PC-3 (cell line): ENCODE measurements at places on chromosomes 4 and X. TPM values are rescaled to one million over a fixed set of nuclear protein-coding genes. Genes with fewer than 3 reads are reported as not detected.

Gene ARFIP1
- total RNA-seq, result 23.5 and 28.1 TPM in 2 replicates

Gene ODAPH
- total RNA-seq, result not detected in 2 replicates

Gene TEX13B
- not detected in 2 replicates for total RNA-seq

Gene ALB
- total RNA-seq, result 0.22 TPM in 1 of 2 replicates, not detected in the other

Gene UBE2A
- 36.7 and 46.6 TPM in 2 replicates for total RNA-seq

Gene KLF8
- 0.04 TPM in 1 of 2 replicates, not detected in the other for total RNA-seq

DNA sequence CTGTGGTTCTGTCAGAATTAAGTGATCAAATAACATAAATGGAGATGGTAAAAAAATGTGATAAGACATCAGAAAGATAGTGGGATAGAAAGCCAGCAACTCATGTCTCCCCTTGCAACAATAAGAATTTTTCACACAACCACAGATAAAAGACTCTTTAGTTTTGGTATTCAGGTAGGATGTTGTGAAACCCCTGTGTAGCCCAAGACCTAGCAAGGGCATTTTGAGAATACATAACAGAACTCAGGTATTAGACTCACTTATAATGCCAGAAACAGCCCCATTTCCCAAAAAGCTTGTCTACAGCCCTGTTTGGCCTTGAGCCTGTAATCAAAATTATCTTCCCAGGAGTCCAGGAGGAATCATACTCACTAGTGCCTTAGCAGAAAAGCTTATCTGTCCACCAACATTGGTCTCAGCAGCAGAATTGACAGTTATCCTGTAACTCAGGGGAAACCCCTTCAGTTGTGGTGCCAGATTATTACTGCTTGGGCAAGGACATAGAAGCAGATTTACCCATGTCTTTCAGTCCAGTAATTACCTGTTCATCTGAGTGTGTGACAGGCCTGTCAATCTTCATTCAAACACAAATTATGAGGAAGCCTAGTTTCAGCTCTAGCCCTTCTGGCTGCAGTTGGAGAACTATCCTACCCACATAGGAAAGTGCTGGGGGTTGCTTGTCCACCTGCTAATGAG, 41.0 kb upstream of the UGT2B17 start:
- DNase-seq, result no peak
